CMK (cell line): ENCODE measurements at places on chromosomes 6 and 20.

GRCh38 chr6:51490101-51490500 lies 597.3 kb downstream of the PKHD1 start:
- no peak for DNase-seq

DNA sequence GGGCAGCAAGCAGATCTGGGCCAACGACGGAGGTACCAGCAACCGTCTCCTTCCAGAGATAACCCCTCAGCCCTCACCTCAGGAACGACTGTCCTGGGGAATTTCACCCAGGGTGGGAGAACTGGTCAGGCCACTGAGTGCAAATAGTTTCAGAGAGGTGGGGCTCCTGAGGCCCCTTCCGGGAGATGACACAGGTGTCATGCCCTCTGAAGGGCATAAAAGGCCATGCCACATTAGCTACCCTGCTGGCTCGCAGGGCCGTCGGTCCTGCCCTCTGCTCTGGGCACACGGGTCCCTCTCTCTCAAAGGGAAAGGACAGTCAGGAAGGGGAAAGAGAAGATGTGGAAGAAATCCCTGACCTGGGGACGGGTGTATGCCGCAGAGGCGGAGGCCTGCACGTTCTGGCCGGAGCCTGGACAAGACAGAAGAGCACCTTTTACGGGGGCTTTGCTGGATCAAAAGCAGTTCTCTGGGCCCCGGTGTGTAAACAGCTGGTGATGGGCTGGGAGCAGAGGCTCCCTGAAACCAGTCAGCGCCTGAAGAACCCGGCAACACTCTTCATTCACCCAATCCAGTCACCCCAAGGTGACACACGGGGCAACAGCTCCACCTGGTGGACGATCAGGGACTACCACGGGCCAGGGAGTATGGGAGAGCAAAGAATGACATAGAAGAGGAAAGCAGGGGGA lies 6.4 kb upstream of the TAF8 start:
- peak; percentile 71 for DNase-seq

DNA sequence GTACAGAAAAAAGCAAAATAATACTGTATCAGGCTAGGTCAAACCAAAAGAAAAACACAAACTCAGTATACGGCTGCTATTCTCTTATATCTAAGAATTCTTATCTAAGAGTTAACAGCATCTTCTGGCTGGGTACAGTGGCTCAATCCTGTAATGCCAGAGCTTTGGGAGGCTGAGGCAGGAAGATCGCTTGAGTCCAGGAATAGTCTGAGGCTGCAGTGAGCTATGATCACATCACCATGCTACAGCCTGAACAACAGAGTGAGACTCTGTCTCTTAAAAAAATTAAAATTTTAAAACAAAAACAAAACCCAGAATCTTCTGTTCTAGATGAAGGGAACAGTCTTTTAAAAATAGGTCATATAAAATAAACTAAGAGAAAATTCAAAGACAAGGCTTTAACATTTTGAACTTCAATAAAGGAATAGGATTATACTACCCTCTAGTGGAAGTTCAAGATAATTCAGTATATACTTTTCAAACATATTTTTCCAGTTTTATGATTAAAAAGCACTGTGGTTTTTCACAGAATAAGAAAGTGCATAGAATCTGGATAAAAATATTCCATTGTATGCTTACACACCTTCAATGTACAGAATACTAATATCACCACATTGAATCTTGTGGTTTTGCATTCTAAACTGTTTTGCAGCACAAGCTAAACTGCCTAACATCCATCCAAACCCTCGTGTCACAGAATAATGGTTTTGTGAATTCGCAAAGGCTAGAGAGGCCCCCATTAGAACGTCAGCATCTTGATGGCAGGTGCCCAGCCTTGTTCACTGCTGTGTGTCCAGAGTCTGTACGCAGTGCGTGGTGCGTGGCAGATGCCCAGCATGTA lies 39.3 kb downstream of the DTNBP1 start:
- DNase-seq, result no peak

GRCh38 chr6:107800564-107801164 lies 23.4 kb downstream of the SCML4 start:
- DNase-seq, result no peak

DNA sequence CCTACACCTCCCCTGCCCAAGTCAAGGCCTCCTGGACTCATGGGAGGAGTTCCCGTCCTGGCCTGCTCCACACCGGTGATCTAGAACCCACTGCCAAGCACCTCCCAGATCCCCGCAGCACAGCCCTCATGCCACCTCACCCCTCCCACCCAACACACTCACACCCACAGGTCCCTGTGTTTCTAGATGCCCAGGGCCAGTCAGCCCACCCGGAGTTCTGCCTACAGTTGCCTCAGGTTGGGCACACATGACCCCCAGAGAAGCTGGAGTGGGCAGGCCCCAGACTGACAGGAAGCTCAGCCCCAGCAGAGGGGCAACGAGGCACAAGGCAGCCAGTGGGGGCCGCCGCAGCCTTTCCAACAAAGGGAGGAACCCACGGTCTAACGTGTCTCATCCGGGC lies 29.6 kb downstream of the RRBP1 start:
- DNase-seq, result no peak

DNA sequence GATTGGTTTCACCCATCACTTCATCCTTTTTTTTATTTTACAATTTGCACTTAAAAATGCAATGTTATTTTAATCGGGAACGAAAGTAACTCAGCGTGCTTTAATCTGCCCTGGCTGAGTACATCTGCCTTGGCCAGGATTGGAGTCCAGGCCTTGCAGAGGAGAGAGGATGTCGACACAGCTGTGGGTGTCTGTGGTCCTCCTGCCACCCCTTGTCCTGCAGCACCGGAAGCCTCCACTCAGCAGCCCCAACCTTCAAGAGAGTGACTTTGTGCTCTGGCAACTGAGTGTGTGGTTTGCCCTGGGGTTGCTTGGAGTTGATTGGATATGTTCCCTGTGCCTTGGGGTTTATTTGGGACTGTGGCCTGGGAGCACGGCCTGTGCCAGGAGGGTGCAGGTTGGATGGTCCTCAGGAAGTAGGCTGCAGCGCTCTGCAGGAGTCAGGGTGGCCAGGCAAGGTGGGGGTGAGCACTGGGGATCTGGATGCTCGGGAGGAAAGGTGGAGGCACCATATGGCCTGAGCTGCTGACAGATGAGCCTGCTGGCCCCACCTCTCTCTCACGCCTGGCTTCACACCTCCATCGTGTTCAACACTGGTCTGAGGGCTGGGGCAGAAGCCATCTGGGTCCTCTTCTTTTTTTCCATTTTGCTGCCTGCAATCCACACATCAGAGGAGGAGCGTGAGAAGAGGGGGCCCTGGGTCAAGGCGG lies 4.3 kb downstream of the MYT1 start:
- DNase-seq, result no peak

- no peak for DNase-seq
Measured at GRCh38 chr6:7124636-7125035, 16.9 kb downstream of the RREB1 start.

DNA sequence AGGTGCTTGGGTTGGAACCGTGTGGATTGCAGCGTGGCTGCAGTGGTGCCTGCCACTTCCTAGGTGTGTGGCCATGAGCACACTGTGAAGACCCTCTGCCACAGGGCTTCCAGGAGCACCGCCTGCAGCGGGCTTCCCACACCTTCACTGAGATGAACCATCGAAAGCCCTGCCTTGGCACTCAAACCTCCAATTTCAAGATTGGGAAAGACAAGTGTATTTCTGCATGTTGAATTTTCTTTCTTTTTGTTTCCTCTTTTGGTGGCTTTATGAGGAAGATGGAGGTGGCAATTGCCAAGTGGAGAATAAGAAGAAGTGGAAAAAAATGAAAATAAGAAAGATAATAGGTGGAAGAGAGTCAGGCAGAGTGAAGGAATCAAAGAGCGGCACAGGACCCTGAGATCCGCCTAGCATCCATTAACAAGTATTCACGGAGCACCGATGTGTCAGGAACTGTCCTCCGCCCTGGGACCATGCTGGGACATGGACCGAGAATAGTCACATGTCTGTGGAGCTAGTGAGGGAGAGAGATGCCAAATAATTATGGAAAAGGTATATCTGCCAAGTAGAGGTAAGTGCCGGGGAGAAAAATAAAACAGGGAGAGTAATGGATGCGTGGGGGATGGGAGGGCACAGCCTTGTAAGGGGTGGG lies 159.9 kb downstream of the BCAS1 start:
- no peak for DNase-seq

DNA sequence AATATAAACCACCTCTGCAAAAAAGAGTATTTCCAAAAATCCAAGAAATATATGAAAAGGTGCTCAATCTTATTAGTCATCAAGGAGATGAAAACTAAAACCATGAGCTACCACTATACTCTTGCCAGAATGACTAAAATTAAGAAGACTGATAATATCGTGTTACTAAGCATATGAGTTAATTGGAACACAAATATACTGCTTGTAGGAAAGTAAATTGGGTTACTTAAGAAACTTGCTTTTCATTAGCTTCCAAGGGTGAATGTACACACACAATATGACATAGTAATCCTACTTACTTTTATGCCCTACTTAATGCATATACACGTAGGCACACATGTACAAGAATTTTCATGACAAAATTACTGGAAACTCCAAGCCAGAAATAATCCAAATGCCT lies 3.4 kb downstream of the THEMIS start:
- no peak for DNase-seq

GRCh38 chr20:51695574-51696303 lies 72.5 kb downstream of the ATP9A start:
- no peak for DNase-seq

GRCh38 chr6:73264446-73264845 lies 1.4 kb upstream of the KHDC1 start:
- DNase-seq, result no peak

- DNase-seq, result no peak
Measured at GRCh38 chr6:145588981-145589380, 146.3 kb downstream of the EPM2A start.

GRCh38 chr20:58557733-58558342 lies 42.6 kb upstream of the APCDD1L start:
- no peak for DNase-seq

DNA sequence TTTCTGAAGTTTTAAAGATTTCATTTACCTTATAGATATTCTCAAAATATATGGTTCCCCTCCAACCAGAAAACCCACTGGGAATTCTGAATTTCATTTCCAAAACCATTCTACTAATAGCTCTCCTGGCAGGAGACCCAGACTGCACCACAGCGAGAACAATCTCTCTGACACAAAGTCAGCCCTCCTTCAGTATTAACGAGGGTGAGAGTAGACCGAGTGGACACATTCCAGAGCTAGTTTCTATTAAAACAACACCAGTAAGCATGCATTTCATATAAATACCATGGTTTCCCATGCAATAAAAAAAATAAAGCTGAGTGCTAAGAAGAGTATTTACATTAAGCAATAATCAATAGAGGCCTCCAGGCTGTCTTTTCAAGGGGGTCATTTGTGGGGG lies 899.6 kb upstream of the SLC35B3 start:
- DNase-seq, result no peak

DNA sequence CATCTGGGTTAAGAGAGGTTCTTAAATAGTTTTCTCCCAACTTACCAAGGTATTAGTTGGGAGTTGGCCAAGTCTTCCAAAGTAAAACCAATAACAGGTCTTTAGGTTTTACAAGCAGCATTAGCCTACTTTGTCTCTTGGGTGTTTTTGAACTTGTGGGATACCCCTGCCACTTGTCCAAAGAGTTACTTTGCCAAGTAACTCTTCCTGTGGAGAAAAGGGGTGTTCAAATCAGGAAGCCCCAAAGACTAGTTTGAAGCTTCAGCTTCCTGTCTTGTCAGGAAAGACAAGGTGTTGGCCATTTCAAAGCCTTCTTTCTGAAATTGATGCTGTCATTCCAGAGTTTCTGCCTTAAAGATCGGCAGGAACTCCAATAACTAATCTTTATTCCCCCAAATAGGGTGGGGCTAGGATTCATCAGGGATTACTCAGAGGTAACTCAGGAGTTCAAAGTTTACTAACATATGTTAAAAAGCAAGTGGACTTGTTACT lies 822 bp downstream of the RAB22A start:
- no peak for DNase-seq

DNA sequence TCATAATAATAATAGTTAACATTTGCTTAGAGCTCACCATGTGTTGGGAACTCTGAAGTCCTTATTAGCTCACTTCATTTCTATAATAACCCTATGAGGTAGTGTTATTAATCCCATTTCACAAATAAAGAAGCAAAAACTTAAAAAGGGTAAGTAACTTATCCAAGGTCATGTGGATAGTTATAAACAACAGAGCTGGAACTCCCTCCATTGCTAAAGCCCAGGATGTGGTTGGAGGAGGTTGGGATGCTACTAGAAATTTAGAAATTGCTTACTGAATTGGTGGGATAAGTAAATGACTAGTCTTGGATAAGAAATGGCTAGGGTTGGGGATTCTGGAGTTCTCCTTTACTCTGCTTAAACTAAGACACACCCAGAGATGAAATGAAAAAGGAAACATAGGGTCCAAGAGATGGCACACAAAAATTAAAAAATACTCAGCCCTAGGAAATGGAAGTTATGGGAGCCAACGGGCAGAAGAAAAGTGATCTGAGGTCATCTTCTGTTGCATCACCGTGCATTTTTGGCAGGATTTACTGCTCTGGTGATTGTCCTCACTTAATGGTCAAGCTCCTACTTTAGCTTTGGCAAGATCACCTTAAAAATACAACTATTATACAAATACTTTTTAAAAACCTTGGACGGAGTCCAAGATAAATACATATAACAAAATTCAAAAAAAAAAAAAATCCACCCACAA lies 7.7 kb upstream of the CLIC5 start:
- DNase-seq, result no peak
